Suprapubic skin (tissue), 4 donors: ENCODE measurements at places on chromosomes 6 and 20. TPM values are rescaled to one million over a fixed set of nuclear protein-coding genes. Genes with fewer than 3 reads are reported as not detected.

DNA sequence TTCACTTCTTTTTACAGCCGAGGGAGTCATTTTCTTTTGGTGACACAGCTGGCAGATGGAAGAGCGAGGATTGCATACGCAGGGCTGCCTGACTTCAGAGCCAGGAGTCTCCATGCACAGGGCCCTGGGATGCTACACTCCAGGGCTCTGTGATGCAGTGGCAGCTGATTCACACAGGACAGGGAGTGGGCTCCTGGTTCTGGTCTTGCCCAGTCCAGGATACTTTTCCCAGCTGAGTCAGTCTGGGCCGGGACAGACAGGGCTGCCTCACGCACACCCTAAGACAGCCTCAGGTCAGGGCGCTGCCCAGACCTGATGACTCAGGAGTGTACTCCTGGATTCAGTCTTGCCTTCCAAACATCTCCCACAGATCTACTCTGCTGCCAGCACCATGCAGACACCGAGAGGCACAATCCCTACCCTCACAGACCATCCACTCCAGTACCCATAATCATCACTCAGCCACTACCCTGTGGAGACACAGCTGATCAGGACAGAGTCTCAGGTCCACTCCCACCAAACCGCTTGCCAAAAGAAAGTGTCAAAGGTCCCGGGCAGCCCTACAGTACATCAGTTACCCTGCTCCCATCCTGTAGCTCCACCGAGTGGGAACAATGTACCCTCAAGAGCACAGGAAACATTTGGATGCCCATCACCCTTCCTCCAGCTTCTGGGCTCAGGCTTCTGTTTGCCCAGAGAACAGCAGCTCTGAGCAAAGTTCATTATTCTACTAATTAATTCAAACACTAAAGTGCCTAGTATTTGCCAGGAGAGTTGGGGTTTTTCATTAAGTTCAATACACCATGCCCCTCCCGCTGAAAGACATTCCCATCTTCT lies 11.5 kb downstream of the SDC4 start:
- DNase-seq = no peak

- no peak for DNase-seq
Measured at GRCh38 chr20:14445310-14445709, 107.9 kb upstream of the FLRT3 start.

DNA sequence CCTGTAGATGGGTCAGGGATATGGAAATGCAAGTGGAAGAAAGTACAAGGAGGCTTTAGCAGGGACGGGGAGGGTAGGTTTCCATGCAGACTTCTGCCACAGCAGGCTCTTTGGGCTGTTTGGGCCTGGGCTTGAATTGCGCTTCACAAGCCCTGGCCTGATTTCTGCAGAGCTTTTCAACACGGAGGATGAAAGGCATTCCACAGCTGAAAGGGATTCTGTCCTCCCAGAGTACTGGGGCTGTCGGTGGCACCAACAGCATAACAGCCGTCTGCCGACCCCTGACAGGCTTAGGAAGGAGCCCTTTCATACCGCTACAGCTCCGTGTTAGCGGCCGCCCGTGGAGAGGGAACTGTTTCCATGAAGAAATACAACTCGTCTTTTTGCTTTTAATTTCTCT lies 22.9 kb upstream of the TBC1D7 start:
- no peak for DNase-seq

- DNase-seq = no peak
Measured at GRCh38 chr6:70797625-70798024, 129.9 kb downstream of the SMAP1 start.

DNA sequence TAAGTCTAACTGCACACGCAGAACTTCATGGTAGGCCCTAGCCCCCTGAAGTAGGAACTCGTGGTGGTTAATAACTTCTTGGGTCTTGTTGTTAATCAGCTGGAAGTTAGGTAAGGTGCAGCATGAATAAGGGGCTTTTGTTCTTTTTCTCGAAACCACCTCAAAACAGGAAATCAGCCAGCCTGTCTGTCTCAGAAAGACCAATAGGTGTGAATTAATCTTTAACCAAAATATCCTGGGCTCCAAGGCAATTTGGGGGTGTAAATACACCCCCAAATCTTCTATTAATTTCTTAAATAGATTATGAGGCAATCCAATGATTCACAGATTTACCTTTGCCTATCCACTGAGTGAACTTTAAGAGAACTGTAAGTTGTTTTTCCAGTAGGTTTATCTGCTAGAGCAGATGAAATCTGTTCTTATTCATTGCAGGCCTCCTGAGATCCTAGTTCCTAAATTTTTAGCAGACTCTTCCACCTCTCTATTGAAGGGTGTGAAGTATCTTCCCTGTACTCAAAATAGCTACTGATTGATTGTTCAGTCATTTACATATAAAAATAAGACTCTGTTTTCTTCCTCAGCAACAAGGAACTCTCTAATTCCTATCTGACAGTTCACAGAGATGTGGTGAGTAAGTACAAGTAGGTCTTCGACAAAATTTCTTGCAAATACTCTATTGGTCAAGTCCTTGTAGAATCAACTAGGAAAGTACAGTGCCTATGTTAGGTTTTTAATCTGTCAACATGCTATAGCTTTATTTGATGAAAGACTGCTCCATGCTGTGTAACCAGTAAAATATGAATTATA lies 427.1 kb upstream of the NOX3 start:
- no peak for DNase-seq

- no peak for DNase-seq
Measured at GRCh38 chr20:50339466-50339901, 148.9 kb downstream of the CEBPB start.

GRCh38 chr20:63467294-63468083 lies 5.0 kb downstream of the KCNQ2 start:
- DNase-seq = no peak

DNA sequence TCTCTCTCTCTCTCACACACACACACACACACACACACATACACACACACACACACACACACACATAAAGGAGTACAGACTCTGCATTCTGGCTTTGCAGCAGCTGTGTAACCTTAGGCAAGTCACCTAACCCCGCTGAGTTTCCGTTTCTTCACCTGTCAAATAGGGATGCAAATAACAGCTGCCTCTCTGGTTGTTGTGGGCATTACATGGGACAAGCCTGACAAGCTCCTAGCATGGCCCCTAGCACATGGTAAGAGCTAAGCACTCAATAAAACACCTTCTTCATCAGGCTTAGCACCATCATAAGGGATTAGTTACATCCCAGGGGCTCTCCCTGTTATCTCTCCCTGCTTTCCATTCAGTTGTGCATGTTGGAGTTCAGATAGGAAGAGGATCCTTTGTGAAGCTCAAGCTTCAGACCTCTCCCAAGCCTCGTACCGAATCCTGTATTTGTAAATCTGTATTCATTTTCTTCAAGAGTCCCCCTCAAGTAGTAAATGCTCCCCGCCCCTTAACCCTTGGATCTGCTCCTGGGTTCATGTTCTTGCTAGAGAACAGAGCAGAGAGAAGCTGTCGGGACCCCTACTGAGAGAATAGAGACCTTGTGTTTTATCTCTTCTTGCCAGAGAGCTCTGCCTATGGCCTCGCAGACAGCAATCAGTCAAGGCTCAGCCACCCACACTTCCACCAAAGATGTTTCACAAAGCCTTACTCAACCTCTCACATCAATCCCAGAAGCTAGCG lies 2.2 kb downstream of the SLC13A3 start:
- DNase-seq = no peak

GRCh38 chr6:48809700-48810099 lies 653.4 kb downstream of the MMUT start:
- DNase-seq = no peak

DNA sequence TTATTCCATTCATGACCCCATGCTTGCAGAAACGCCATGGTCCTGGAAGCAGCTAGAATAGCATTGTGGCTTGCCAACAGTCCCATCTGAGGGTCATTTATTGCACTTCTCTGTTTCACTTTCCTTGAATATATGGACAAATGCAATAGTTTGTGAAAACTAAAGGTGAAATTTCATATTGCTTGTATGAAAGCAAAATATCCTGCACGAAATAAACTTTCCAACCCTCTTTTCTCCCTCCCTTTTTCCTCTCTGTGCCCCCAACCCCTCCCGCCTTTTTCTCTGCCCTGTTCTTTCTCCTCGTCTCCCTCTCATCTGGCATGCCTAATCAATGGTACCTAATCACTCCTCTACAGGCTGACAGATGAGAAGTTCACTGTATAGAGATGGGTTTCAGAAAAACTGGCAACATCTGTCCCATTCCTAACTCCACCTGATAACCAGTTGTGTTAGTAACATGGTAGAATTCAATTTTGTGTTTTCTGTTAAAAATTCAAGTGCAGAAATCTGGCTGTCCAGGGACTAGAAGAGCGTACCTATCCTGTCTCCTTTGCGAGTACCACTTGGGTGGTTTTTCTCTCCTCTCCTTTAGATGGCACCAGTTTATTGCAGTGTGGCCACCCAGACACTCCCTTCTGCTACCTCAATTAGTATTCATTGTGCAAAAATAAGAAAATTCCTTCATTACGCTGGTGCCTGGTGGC lies 198.6 kb downstream of the FOXA2 start:
- no peak for DNase-seq

DNA sequence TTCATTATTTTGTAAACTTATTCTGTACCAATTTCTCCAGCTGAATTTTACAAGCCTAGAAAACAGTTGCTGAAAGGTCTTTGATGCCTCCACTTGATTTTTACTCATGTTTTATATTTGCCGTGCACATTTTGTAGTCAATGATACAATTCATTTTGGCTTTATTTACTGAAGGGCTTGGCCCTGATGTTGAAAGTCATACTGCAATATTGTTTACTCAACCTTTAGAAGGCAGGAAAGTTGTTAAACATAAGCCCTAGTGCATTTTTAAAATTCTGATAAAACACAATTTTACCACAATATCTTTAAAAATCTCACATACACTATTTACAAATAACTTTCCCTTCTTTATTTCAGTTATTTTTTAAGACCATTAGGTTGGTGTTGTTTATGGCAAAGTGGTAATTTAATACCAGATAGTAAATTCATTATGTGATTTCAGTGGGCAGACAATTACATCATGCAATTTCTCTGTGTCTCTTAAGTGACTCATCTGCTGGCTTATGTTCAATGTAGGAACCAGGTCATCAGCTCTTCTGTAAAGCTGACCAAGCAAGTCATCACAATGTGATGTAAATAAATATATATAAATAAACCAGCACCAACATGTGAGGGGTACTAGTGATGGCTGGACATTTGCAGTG lies 121.1 kb upstream of the SLC35B3 start:
- DNase-seq = no peak

GRCh38 chr6:158819213-158819976 lies at the start of gene EZR:
Gene EZR, minus strand, starts transcription at chr6:158819368. Its CDS starts 1,275 bp downstream, at chr6:158818093.
- DNase-seq = peak; percentile 86

- no peak for DNase-seq
Measured at GRCh38 chr6:42042108-42042507, 8.2 kb upstream of the TAF8 start.

GRCh38 chr6:159729598-159730331 lies 2.5 kb downstream of the WTAP start:
- no peak for DNase-seq

- no peak for DNase-seq
Measured at GRCh38 chr20:58374906-58375758, 13.9 kb upstream of the VAPB start.

DNA sequence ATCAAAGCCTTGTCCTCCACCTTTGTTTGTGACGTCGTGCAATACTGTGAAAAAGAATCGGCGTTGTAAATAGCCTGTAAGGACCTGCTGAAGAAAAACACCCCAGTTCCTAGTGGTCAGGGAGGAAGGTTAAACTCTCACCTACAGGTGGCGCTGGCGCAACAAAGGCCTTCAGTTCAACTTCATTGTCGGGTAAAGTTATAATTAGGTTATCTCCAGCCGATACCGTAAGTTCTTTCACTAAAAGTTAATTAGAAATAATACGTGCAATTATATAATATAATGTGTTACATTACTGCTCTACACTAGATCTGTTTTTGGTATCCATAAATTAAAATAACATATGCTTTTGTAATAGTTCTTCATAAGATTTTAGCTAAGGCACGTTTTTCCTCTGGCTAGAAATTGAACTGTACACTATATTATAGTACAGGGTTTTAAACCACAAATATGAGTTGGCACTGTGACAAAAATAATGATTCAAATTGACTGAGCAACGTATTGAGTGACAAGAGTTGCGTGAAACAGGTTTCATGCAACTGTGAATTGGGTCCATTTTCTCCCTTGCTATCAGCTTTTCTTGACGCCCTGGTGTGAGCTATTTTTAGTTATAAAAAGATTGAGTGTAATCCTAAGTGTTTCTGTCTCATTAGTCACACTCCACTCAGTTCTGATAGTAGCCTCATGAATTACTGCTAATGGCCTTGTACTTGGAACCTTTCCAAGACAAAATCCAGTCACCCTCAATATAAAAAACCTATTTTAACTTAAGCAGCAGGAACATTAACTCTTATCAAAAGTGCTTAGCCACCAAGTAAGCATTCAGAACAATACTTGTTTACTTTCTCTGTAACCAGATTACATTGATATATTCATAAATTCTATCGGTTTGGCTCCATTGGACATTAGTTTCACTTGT lies 62.3 kb downstream of the KIAA0319 start:
- no peak for DNase-seq

DNA sequence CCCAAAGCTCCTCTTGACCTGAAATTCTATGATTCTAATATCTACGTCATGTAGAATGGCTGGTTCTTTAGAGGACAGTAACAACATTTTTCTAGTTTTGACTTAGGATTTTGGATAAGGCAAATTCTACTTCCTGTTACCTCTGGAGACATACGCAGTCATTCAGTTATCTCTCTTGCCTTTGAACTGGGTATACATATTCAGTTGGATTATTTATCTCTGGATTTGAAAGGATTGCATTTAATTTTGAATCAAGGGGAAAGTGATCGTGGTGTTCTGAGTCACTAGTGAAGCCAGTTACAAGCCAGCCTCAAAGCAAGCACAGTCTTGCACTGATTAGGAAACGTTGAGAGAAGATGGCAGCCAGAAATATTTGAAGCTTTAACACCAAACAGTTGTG lies 35.3 kb upstream of the BCAS1 start:
- no peak for DNase-seq

GRCh38 chr6:45997875-45998506 lies 17.7 kb downstream of the CLIC5 start:
- no peak for DNase-seq

DNA sequence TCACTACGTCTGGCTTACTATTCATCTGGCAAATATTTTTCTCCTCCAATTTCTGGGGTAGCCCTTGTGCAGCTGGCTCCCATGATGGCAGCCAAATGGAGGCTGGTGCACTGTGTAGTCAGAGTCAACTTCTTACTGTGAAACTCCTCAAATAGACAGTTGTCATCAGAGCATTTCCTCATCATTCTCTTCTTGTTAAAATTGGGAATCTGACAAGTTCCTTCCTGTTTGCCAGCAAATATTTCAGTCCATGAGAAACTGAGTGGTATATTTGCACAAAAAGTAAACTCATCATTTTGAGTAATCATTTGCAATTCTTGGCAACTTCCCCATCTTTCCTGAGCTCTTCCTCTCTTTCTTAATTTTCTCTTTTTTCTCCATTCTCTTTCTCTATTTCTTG lies 394.9 kb upstream of the RGS17 start:
- no peak for DNase-seq

The BPIFA1 gene
- total RNA-seq = not detected

The CAPN11 gene
- 0.76 TPM for total RNA-seq

The CYP24A1 gene
- 1.0 TPM for total RNA-seq

The TRAPPC3L gene
- total RNA-seq = not detected

The KIAA1755 gene
- total RNA-seq = 2.0 TPM

The NRSN1 gene
- total RNA-seq = not detected
